ENCODE measurements at places on chromosomes 5 and 9.

- peak; percentile 21 for DNase-seq
Observed at GRCh38 chr5:10250806-10251276, 761 bp downstream of the CCT5 start.

- no peak for DNase-seq
Observed at GRCh38 chr5:89097103-89097502, 214.1 kb upstream of the MEF2C start.

DNA sequence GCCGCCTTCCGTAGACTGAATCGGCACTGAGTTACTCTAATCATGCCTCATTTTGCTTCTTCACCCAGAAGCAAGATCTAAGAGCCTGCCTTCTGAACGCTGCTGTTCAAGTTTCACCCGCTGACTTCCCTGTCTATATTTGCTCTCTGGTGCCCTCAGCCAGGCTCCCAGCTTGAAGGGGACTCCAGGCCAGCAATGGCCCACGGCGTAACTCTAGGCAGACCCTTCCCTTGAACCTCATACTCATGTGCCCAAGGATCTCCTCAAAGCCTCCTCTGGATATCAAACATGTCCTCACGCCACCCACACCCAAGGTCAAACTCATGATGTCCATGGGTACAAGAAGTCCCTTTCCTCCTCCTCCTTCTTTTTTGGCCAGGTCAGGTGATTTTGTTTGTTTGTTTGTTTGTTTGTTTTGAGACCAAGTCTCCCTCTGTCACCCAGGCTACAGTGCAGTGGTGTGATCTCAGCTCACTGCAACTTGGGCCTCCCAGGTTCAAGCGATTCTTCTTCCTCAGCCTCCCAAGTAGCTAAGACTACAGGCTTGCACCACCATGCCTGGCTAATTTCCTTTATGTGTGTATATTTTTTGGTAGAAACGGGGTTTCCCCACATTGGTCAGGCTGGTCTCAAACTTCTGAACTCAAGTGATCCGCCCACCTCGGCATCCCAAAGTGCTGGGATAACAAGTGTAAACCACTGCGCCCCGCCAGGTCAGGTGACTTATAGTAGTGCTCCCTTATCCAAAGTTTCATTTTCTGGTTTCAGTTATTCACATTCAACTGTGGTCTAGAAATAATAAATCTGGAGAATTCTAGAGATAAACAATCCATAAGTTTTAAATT lies 239.0 kb downstream of the SYK start:
- no peak for DNase-seq

GRCh38 chr9:10661994-10662393 lies 49.2 kb upstream of the PTPRD start:
- no peak for DNase-seq

DNA sequence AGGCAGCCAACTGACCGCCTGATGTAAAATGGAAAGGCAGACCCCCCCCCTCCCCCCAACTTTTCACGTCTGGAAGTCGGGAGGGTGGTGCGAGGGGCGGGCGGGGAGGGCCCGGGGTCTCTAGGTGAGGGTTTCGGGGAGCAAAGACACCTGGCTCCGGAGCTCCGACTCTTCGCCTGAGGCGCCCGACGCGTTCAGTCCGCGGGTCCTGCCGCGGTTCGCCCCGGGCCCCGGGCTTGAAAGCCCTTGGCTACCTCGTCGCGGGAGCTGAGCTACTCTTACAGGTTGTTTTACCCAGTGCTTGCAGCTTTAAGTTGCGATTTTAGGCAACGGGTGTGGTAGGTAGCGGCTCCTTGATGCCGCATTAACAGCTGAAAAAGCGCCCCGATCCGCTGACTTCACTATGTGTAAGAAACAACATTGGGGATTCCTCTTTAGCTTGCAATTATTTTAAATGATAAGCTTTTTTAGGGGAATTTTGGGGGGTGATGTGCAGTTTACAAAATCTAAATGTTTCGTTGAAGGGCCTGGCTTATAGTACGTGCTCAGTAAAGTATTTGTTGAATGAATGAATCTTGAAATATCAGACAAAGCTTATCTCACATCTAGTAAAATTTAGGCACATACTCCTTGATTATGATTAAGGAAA lies 722 bp downstream of the CDC42SE2 start:
- peak; percentile 17 for DNase-seq

GRCh38 chr5:59246882-59247281 lies 646.6 kb downstream of the PDE4D start:
- no peak for DNase-seq

DNA sequence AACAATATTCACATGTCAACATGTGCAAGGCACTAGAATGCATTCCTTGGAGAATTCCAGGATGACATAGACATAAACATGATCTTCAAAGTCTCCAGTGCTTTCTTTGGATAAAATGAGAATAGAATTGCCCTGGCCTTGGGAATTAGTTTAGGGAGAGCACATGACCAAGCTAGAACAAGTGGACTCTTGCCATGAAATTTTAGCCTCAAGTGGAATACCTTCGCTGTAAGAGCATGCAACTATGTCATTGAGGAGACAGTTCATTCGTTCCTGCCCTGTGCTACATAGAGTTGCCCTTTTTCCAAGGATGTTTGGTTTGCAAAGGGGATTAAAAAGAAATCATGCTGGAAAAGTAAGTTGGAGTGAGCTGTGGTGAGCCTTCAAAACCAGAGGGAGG lies 42.7 kb downstream of the ZFAND5 start:
- peak; percentile 40 for DNase-seq

DNA sequence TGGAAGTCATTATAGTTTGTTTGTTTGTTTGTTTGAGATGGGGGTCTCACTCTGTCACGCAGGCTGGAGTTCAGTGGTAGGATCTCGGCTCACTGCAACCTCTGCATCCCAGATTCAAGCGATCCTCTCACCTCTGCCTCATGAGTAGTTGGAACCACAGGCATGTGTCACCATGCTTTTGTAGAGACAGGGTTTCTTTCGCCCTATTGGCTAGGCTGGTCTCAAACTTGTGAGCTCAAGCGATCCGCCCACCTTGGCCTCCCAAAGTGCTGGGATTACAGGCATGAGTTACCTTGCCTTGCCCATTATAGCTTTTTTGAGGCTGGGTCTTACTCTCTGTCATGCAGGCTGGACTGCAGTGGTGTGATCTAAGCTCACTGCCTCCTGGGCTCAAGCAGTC lies 28.8 kb downstream of the NSD1 start:
- DNase-seq, result no peak

GRCh38 chr9:91483835-91484234 lies 60.2 kb upstream of the NFIL3 start:
- no peak for DNase-seq

DNA sequence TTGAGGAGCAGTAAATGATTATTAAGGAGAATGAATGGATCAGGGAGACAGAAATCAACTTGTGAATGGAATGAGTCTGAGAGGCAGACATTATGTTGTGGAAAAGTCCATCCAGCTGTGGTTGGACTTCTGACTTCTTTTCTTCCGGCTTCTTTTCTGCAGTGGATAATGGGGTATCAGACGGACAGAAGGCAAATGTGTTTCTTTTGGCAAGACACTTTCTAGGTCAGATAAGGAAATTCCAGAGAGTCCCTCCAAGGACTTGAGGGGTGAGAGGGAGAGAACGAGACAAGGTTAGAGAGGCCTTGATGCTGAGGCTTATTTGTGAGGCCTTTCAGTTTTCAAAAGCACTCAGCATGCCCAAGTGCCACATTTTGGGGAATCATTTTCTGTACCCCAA lies 17.1 kb upstream of the GRHPR start:
- DNase-seq, result no peak

- DNase-seq, result no peak
Observed at GRCh38 chr9:134525070-134525815, 116.4 kb upstream of the COL5A1 start.

DNA sequence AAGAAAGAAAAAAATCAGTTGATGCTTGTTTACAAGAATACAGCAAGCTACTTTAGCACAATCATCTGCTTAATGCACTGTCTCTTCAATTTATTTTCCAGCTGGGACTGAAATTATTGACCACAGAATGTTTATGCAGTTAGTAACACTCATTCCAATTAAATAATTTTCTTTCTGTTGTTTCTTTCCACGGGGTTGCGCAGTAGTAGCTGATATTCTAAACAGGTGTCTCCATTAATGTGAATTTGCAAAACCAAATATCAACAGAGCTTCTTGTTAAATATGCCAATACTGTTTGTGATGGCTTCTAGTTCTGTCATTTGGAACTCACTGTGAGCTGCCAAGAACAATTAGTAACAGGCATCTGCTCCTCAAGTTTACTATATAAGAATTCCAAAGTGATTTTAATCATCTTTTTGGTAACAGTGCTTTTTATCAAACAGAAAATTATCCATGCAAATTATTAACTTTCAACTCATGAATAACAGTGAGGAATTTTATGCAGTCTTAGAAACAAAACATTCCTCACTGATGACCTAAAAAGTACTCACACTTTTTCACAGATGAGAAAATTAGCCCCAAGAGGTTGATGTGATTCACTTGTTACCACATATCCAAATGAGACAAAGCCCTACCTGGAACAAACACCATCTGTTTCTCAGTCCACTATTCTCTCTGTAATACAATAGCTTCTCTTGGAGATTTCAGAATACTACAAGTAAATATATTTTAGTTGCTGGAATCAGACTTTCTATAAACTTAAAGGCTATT lies 567.6 kb upstream of the RGMB start:
- DNase-seq, result peak; percentile 62

DNA sequence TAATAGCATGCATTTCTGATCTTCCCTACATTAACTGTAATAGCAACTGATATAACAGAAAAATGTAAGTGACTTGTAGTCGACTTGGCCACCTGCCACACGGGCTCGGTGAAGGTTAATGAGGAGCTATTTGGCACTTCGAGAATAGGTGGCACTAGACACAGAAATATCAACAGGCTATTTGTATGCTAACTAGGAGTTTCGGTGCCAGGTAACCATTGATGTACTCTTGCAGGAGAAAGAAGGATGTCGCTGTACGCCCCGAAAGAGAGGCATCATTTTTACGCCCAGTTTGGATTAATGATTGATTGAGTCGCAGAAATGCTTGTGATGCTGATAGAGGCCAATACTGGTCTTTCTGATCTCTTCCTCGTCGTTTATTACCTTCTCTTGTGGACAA lies 516 bp upstream of the DMRT2 start:
- DNase-seq, result no peak

GRCh38 chr5:59661311-59661710 lies 232.2 kb downstream of the PDE4D start:
- DNase-seq, result no peak

DNA sequence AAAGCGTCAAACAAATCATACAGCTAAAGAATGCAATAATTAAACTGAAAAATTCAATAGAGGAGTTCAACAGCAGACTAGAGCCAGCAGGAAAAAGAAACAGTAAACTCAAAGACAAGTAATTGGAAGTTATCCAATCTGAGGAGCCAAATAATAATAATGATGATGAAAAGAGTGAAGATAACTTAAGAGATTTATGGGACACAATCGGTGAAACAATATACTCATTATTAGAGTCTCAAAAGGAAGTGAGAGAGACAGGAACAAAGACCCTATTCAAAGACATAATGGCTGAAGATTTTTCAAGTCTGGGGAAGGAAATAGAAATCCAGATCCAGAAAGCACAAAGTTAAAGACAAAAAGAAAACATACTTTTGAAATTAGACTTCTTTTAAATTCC lies 263.9 kb upstream of the NR4A3 start:
- no peak for DNase-seq

DNA sequence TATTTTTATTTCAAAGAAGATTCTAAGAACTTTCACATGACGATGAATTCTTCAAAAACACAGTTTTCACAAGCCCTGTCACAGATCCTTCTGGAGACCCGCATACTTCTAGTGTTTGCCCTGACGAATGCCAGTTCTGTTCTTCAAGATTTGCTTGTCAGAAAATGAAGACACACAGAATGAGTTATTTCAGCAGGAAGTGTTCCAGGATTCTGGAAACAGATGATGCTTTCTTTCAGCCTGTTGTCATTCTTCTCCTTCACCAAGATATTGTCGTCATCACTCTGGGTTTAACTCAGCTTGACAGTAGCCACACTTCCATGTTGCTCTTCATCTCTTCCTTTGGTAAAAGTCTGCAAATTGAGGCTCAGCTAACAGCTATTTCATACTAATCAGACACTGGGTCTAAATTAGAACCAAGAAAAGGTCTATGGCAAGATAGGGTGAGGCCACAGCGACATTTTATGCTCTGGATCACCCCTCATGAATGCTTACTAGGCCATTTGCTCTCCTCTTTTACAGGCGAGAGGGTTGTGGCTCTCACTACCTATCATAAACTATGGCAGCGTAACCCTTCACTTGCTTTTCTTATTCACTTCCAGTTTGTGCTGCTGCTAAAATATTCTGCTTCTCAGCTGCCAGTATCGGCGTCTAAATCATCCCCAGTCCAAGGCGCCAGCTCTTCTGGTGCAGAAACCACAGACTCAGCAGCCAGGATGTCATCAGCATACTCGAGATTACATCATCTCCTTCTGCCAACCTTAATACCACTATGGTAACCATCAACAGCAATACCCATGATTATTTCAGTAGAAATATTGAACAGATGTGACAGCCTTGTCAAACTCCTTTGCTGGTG lies 159.6 kb upstream of the TBCA start:
- peak; percentile 45 for DNase-seq

DNA sequence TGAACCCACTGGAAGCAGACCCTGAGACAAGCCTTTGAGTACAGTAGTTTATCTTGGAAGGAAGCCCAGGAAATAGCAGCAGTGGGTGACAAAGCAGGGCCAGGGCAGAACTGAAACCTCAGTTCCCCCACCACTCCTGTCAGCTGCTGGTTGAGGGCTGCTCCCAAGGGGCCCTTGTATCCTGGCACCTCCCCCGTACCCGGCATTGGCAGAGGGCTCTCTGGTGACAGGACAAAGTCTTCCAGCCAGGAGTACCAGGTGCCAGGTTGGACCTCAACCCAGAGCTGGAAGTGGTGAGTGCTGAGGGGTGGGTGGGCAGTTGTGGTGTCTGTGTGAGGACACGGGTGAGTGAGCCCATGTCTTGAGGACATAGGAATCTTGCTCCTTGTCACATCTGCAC lies 123.3 kb downstream of the PHF2 start:
- DNase-seq, result no peak

- DNase-seq, result no peak
Observed at GRCh38 chr5:146754621-146755020, 123.9 kb downstream of the PPP2R2B start.

DNA sequence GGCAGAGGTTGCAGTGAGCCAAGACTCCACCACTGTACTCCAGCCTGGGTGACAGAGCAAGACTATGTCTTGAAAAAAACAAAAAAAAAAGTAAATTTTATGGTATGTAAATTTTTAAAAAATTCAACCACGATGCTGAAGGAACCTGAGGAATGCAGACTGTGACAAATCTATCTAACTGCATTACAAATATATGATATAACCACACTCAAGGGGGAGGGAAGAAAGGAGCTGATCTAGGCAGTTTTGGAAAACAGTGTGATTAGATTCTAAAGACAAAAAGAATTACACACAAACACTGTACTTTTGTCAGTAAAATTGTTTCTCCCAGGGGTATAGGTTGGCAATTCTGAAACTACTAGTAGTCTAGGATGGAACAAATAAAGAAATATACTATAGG lies 17.0 kb downstream of the LARS1 start:
- peak; percentile 38 for DNase-seq

GRCh38 chr9:126852086-126852688 lies 8.3 kb upstream of the ZBTB34 start:
- no peak for DNase-seq
